ENCODE measurements at places on chromosomes 7 and 10.
A peak's percentile ranks its signal among the peaks of the same experiment; 100 is the strongest.

DNA sequence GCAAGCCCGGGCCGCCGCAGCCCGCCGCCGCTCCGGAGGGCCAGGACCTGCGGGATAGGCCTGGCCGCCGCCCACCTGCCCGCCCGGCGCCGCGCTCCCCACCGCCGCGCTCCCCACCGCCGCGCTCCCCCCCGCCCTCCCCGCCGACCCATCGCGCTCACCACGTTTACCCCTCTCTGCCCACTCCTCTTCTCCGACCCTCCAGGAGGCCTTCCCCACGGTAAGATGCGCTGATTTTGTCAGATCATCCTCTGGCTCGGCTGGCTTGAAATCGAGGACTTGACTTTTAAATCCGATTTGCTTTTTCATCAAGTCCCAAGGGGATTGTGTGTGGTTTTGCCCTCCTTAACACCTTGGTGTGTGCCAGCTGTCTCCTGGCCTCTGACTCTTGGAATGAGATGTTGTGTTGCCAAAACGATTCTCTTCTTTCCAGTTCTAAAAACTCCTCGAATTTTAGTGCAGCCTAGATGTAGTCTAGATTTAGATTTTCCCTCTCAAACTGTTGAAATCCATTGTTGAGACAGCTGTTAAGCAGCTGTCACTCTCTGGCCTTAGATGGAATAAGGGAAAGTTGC lies 738 bp downstream of the POM121 start:
- no peak for DNase-seq

GRCh38 chr10:25175527-25176420 lies 973 bp downstream of the GPR158 start:
- no peak for DNase-seq

- DNase-seq: no peak
Measured at GRCh38 chr10:117699436-117700075, 157.0 kb downstream of the EMX2 start.

DNA sequence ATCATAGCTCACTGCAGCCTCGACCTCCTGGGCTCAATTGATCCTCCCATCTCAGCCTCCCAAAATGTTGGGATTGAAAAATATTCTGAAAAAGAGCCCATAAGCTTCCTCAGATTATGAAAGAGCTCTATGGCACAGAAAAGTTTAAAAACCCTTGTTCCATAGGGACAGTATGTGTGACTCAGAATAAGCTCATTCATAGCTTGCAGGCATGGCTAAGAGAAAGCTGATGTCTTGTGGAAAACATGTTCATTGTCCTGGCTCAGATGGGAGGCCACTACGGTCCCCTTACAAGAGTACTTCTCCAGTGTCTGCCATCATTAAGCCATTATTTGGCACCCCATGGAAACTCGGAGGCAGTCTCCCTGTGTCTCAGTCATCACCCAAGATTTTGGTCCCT lies 64.0 kb downstream of the CCDC3 start:
- DNase-seq: no peak

DNA sequence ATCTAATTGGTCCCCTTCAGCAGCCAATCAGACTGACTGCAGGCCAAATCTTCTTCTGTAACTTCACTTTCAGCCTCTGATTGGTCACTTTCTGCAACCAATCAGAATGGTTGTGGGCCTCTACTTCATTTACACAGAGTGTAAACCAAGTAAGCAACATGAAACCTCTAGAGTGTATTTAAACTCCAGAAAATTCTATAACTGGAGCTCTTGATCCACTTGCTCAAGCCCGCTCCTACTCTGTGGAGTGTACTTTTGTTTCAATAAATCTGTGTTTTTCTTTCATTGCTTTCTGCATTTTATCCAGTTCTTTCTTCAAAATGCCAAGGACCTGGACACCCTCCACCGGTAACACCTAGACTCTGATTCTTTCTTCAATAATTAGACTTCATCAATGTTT lies 319.1 kb downstream of the CACNA2D1 start:
- DNase-seq: no peak

DNA sequence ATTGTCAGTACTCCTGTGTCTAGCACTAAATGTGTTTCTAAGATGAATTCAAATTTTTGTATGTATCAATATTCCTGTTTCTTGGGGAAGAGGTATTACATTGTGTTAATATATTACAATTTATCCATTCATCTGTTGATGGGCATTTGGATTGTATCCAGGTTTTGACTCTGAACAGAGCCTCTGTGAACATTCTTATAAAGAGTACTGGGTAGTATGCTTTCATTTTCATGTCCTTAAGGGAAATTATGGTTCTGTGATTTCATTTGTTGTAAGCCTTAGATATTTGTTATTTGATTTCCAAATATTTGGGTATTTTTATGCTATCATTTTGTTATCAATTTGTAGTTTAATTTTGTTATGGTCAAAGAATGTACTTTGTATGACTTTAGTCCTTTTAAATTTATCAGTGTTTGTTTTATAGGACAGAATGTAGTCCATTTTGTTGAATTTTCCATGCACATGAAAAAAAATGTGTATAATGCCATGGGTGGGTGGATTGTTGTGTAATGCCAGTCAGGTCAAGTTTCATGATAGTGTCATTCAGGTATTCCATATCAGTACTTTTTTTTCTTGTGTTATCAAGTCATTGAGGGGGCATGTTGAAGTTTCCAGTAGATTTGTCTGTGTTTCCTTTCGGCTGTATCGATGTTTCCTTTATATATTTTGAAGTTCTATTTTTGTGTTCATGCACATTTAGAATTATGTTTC lies 38.4 kb downstream of the STAM start:
- no peak for DNase-seq

DNA sequence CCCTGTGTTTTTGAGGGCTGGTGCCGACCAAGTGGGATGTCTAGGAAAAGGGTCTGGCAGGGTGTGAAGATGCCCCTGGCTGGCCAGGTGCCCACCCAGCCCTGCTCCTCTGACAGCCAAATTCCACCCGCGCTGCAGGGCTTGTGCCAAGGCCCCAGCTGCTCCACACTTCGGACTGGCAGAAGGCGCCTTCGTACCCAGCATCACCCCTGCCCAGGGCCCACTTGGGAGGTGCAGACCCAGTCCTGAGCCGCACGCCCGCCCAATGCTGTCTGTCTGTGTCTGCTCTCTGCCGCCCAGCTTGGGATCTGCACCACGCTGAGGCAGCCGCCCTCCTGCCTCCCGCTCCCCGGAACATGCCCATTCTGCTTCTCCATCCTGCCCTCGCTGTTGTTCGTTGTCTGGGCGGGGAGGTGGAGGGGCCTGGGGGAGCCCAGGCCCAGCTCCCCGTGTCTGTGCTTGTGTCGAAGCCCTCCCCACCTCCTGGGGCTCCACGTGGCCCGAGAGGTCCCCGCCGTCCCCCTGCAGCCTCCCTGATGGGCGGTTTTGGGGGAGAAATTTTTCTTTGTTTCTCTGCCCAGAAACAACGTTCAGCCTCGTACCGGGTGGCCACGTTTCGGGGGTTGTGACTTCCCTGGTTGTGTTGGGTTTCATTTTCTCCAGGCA lies 36.9 kb upstream of the PPIF start:
- no peak for DNase-seq

GRCh38 chr7:17584822-17585221 lies 286.4 kb downstream of the AHR start:
- DNase-seq: no peak

- DNase-seq: peak; percentile 12
Measured at GRCh38 chr10:113978802-113979201, 64.9 kb upstream of the ADRB1 start.

GRCh38 chr10:9709849-9710248 lies 1307.8 kb upstream of the CELF2 start:
- no peak for DNase-seq

DNA sequence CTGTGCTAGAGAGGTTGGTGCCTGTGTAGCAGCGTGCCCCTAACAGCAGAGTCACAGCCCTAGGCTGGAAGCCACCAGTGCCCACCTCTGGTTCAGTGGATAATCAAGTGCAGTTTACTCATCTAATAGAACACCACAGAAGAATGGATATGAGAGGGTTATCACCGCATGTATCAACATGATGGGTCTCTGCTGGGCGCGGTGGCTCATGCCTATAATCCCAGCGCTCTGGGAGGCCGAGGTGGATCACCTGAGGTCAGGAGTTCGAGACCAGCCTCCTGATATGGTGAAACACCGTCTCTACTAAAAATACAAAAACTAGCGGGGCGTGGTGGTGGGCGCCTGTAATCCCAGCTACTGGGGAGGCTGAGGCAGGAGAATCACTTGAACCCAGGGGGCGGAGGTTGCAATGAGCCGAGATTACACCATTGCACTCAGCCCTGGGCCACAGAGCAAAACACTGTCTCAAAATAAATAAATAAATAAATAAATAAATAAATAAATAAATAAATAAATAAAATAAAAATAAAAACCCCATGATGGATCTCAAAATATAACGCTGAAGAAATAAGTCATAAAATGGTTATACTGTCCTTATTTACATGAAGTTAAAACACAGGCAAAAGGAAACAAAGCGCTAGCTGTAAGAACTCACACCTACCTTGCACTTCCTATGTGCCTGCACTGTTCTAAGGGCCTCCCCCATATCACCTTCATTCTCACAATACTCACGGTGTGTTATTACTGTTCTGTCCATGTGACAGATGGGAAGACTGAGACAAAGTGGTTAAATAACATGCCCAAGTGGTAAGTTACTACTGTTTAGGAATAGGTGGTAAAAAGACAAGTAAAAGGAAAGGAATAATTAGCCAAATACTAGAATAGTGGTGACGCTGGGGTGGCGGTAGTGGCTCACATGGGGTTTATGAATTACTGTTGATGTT lies 70.9 kb downstream of the AMZ1 start:
- no peak for DNase-seq

DNA sequence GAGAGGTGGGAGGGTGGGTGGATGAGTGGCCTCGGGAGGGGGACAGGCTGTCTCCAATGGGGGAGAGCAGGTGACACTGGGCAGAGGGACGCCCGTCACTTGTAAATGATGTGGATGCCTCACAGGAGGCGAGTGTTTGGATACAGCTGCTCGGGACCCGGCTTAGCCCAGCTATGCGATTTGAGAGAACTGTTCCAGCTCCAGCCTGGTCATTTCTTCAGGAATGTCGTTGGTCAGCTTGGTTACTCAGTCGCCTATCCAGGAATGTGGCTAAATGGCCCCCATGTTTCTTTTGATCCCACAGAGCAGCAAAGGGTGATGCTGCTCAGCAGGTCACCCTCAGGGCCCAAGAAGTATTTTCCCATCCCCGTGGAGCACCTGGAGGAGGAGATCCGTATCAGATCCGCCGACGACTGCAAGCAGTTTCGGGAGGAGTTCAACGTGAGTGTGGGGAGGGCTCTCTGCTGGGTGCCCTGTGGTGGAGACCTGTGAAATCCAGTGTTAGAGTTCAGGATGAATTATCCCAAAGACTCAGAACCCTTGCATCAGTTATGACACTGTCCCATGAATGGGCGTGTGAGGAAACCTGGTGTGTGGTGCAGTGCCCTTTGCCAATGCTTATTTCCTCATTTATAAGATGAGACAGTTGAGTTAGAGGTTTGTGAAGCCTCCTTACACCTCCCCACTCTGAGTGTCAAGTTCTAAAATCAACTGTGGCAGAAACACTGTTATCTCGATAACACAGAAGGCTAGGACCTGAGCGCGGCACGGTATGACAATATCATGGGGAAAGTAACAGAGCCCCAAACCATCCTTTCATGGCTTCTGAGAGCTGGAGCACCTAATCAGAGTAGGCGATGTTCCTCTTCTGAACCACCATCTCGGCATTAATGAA lies 76.8 kb downstream of the MKI67 start:
- DNase-seq: no peak

GRCh38 chr10:93206652-93207051 lies 133.0 kb downstream of the CYP26A1 start:
- no peak for DNase-seq

- DNase-seq: peak; percentile 53
Measured at GRCh38 chr10:101041252-101041761, 10.3 kb downstream of the SFXN3 start.

DNA sequence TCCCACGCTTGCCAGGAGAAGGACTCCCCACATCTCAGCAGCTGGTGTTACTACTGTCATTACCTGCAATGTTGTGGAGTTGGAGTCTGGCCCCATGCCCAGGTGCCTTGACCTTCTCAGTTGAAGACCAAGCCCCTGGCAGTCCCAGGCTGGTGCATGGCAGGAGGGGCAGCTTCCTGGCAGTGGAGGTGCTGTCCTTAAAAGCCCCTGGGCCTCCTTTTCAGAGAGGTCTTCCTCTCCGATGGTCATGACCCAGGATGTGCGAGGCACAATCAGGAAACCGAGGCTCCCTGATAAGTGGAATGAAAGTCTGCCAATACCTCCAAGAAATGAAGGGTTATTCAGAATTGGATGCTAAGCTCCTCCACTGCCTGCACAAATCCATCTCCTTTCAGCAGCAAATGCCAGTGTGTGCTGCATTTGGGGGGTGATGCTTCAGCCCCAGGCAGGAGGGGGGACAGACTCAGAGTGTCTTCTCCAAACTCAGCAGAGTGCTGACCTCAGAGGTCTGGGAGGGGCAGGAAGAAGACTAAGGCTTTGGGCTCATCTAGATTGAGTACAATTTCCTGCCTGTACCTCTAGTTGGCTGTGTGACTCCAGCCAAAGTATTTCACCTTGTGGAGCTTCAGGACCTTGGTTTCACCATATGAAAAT lies 97.0 kb upstream of the DDC start:
- DNase-seq: no peak

DNA sequence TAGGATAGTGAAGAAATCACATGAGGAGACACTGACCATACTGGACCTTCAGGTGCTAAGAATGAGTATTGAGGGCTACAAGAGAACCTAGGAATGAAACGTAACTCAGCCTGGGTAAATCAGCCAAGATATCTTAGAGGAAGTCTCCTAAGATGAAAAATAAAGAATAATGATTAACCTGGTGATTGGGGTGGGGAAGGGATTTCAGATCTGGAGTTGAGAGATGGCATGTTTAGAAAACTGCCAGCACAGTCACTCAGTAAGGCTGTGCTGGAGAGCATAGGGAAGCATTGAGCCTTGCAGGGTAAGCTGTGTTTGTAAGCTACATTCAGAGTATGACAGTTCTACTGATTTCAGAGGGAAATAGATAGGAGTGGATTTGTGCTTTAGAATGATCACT lies 1.9 kb upstream of the MALRD1 start:
- no peak for DNase-seq

- DNase-seq: no peak
Measured at GRCh38 chr10:118804262-118804773, 49.5 kb upstream of the CACUL1 start.

- DNase-seq: no peak
Measured at GRCh38 chr7:50069613-50070012, 23.4 kb downstream of the ZPBP start.

GRCh38 chr7:99013266-99014112 lies 130.4 kb downstream of the SMURF1 start:
- no peak for DNase-seq

GRCh38 chr10:103967448-103968071 lies 620 bp downstream of the SLK start:
- DNase-seq: no peak

DNA sequence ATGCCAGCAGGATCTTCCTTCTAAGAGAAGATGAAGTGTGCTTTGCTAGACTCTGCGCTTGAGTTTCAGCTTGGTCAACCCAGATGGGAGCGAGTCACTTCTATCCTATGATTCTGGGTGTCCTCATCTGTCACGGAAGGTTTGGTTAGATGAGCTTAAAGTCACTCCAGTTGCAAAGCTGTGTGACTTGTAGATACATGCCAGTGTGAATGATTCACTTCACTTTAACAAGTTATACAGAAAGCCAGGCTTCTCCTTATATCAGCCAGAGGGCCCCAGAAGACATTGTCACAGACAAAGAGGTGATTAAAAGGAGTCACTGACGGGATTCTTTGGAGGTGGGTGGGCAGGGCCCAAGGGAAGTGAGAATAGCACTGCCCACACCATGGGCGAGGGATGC lies 122.6 kb upstream of the PFKP start:
- DNase-seq: no peak

- DNase-seq: no peak
Measured at GRCh38 chr7:34140066-34140465, 234.7 kb downstream of the BMPER start.
